ENCODE measurements at places on chromosomes 1 and 21.

GRCh38 chr1:220217383-220217988 lies 54.8 kb downstream of the RAB3GAP2 start:
- no peak for DNase-seq

GRCh38 chr1:194935864-194936263 lies 1672.4 kb downstream of the KCNT2 start:
- no peak for DNase-seq

DNA sequence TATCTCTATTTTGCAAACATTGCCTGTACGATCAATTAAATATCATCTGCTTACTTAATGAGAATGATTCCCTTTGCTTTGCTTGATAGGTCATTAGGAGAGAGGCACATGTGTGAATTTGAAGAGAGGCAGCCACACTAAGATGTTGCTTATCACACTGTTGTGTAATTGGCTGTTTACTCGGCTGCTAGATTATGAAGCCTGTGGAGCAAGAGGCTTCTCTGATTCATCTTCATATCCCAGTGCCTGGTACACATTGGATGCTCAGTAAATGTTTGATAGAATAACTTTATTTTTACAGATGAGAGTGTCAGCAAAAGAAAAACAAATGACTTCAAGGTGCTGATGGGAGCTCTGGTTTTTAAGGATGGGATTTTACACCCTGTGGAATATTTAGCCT lies 156.2 kb upstream of the C8B start:
- no peak for DNase-seq

DNA sequence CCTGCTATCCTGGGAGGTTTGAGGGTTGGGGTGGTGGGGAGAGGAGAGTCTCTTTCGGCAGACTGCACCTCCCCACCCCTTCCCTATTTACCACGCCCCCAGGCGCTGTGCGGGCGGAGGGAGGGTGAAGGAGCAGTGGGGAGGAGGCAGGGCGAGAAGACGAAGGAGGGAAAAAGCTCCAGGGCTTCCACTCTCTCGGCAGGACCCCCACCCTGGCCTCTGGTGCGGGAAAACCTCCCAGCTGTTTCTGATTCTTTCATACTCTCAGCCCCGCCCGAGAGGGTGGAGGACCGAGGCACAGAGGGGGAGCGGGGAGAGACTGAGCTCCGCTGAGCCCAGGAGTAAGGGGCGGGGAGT lies 866 bp upstream of the WNT2B start:
- no peak for DNase-seq

GRCh38 chr1:147389532-147390184 lies 147.2 kb downstream of the CHD1L start:
- peak; percentile 27 for DNase-seq

- DNase-seq, result no peak
These were observed 6.4 kb downstream of the GABRD start for GRCh38 chr1:2025491-2025981.

Measured in AG04450 (cell line).